ENCODE measurements at places on chromosomes 7 and 10.

- DNase-seq, result no peak
These were observed 307.7 kb upstream of the NFE2L3 start for GRCh38 chr7:25844102-25844870.

GRCh38 chr7:116340943-116341907, 130.9 kb downstream of the TES start:
- no peak for DNase-seq

GRCh38 chr7:116180302-116180701, 30.0 kb upstream of the TES start:
- peak; percentile 79 for DNase-seq

DNA sequence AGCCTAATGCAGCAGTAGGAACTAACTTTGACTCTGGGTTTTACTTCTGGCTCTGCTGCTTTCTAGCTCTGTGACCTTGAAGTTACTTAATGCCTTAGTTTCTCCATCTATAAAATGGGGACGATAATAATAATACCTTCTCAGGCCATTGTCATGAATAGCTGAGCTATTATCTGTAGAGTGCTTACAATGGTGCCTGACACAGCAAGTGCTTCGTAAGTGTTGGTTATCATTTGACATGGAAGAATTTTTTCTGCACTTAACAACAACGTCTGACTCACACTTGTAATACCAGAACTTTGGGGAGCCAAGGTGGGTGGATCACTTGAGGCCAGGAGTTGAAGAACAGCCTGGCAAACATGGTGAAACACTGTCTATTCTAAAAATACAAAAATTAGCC, 140.5 kb downstream of the ARL4A start:
- no peak for DNase-seq

- DNase-seq, result no peak
These were observed 95.0 kb downstream of the PAXIP1 start for GRCh38 chr7:154907651-154908620.

DNA sequence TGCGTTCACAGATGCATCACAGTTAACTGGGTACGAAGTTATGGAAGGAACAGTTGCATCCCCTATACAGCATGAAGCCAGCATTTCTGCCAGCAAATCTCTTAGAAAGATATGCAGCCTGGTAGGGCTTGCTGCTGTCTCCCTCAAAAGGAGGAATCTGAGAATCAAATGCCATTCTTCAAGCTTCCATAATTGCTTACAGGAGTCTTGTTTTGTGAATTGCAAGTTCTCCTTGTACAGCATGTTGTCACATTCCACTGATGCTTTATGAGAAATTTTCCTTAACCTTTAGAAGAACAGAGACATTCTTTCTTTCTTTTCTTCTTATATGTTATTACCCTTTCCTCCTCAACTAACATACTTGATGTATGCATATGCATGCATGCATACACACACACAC, 134.6 kb downstream of the CHRM2 start:
- DNase-seq, result no peak
